ENCODE measurements at places on chromosomes 5 and 9.

DNA sequence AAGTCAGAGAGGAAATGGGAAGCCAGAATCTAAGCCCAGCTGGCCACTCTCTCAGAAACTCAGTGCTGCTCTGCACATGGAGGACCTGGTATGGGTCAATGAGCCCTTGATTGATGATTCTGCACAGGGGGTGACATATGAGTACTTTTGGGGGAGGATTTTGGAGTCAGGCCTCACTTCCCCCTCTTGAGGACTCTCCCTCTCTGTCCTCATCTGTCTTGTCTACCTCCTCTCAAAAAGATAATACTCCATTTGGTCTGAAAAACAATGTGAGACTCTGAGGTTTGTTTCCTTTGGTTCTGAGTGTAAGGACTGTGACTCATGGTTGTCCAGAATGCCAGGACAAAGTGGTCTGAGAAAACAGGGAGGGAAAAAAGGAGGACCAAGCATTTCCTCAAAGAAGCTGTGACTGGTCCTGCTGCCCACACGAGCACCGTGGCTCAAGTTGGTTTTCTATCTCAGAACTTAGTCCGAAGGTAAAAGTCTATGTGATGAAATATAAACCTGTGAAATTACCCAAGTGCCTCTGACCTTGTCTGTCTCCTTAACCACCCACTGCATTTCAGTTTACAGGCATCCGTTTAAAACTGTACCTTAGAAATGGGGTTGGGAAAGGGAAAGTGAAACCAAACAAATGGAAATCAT, 11.1 kb downstream of the TTC39B start:
- no peak for DNase-seq

- DNase-seq = no peak
These were observed 237.4 kb upstream of the PIK3R1 start for GRCh38 chr5:67978171-67978570.

- DNase-seq = no peak
These were observed 38.2 kb downstream of the CLINT1 start for GRCh38 chr5:157820593-157821252.

DNA sequence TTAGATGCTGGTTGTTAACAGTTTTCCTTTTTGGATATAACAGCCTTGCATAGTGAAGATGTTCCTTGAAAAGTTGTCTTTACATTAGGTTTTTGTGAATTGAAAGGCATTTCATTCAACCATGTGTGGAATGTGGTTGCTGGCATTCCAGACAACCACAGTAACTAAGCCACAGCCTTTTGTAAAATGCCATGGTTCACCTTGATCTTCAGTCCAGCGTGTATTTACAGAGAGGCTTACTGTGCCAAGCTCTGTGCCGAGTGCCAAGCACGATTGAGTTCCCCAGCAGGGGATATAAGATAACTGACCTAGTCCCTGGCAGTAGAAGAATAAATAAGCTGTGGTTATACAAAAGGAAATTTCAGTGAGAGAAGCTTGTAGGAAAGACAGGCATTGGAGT, 4.9 kb downstream of the EXOSC2 start:
- no peak for DNase-seq

DNA sequence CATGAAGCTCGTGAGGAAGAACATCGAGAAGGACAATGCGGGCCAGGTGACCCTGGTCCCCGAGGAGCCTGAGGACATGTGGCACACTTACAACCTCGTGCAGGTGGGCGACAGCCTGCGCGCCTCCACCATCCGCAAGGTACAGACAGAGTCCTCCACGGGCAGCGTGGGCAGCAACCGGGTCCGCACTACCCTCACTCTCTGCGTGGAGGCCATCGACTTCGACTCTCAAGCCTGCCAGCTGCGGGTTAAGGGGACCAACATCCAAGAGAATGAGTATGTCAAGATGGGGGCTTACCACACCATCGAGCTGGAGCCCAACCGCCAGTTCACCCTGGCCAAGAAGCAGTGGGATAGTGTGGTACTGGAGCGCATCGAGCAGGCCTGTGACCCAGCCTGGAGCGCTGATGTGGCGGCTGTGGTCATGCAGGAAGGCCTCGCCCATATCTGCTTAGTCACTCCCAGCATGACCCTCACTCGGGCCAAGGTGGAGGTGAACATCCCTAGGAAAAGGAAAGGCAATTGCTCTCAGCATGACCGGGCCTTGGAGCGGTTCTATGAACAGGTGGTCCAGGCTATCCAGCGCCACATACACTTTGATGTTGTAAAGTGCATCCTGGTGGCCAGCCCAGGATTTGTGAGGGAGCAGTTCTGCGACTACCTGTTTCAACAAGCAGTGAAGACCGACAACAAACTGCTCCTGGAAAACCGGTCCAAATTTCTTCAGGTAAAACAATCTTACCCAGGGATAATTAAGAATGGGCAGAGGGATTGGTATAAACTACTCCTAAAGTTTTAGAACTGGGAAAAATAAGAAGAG, 12.9 kb downstream of the ITGA1 start:
- peak; percentile 16 for DNase-seq

DNA sequence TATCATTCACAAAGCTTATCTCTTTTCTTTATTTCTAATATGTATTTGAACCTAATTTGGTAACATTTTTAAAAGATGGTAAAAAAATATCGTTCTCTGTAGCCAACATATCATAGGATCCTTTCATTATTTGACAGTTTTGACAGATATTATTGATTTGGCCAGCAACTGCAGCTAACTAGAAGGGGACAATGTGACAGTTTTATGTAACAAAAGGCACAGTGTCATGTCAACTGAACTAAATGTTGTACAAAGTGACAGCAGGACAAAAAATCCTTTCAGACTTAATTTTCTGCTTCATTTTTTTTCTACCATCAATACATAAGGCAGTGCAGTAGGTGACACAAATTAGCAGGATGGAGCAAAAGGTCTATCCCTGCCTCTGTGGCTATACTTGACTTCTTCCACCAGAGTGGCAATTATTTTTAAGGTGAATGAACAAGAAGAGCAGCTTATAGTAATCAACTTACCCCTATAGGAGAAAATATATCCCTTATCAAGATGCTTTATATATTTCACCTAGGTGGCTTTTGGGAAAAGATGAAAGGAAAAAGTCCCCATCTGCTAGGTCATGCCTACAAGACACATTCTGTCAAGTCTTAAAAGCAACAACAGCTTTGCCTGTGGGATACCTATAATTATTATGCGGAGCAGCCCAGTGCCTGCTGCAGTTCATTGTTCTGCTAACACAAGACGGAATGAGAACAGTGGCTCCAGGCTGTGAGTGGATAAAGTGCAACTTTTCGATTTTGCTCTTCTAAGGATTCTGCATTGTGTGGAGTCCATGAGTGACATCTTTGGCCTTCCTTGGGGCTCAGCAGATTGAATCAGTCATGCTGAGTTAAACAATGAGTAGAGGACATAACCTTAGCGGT, 694.9 kb downstream of the ISL1 start:
- no peak for DNase-seq

- no peak for DNase-seq
These were observed at the start of gene TIFAB for GRCh38 chr5:135452321-135453030. Gene TIFAB (minus strand): TSS chr5:135452351. CDS start chr5:135449939, 2,412 bp downstream.

DNA sequence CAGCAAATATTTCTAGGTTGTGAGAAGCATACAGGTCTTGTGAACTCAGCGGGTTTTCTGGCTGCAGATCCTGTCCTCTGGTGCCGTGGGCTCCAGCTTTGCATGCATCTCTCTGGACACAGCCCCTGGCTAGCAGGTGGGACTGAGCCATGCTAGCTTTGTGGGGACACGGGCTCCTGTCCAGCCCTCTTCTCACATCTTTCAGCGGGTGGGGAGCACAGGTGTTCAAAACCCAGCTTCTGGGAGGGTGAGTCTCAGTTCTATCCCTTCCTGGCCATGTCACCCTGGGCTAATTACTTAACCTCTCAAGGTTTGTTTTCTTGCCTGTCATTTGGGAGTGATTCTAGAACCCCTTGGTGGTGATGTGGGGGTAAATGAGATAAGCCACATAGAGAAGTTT, 162.3 kb downstream of the ICE1 start:
- no peak for DNase-seq

GRCh38 chr5:159768243-159768642, 148.0 kb upstream of the ADRA1B start:
- DNase-seq = no peak

GRCh38 chr9:71908825-71909224, 2.2 kb downstream of the ABHD17B start:
- DNase-seq = no peak

- DNase-seq = no peak
These were observed 49.4 kb downstream of the AP3B1 start for GRCh38 chr5:78245136-78245535.

GRCh38 chr5:127423173-127423798, 94.2 kb upstream of the PRRC1 start:
- no peak for DNase-seq

DNA sequence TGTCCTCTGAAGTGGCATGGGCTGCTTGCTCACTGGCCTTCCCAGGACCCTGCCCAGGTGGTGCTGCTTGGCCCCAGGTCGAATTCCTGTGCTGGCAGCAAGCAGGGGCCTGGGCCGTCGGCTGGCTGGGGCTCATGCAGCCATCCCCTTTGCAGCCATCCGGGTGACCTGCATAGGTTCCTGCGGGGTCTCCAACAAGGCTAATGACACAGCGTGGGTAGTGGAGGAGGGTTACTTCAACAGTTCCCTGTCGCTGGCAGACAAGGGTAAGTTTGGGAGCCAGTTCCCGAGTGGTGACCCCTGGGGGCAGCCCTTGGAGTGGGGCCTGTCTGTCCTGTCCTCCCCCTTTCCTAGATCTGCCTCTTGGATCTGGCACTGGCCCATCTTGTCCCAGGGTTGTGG, 6.1 kb upstream of the EHMT1 start:
- no peak for DNase-seq

DNA sequence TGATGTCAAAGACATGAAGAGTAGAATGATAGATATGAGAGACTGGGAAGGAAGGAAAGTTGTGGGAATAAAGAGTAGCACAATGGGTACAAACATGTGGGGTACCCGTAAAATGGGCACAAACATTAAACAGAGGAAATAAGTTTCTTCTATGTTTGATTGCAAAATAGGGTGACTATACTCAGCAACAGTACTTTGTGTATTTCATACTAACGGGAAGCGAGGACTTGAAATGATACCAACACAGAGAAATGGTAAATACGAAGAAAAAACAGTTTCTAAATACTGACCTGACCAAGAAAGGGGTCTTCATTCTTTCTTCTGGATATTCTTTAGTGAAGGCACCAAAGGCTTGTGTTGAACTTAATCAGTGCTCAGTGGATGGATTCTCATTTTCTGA, 31.1 kb downstream of the ATP6V0E1 start:
- DNase-seq = no peak

DNA sequence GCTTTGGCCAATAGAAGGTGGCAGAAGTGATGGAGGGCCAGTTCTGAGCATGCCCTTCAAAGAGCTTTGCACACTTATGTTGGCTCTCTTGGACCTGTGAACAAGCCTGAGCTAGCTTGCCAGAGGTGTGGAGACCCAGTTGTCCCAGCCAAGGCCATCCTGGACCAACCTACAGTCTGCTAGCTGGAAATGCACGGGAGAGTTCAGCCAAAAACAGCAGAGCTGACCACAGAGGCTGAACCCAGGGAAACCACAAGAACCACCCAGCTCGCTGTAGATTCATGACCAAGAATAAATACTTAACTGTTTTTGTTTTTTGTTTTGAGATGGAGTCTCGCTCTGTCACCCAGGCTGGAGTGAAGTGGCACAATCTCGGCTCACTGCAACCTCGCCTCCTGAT, 65.4 kb upstream of the HAND1 start:
- no peak for DNase-seq

DNA sequence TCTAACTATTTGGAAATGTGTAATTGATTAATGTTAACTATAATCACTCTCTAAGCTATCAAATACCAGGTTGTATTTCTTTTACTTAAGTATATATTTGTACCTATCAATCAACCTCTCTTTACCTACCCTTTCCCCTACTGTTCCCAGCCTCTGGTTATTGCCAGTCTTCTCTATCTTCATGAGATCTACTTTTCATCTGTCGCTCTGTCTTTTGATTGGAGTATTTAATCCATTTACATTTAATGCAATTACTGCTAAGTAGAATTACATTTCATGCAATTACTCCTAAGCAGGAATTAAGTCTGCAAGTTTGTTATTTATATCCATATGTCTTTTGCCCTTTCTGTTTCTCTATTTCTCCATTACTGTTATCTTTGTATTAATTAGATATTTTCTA, 148.1 kb downstream of the MAT2B start:
- DNase-seq = no peak

GRCh38 chr9:114804505-114804904, 1.3 kb downstream of the TNFSF15 start:
- no peak for DNase-seq

- no peak for DNase-seq
These were observed 170.5 kb downstream of the NDUFS4 start for GRCh38 chr5:53730943-53731342.

DNA sequence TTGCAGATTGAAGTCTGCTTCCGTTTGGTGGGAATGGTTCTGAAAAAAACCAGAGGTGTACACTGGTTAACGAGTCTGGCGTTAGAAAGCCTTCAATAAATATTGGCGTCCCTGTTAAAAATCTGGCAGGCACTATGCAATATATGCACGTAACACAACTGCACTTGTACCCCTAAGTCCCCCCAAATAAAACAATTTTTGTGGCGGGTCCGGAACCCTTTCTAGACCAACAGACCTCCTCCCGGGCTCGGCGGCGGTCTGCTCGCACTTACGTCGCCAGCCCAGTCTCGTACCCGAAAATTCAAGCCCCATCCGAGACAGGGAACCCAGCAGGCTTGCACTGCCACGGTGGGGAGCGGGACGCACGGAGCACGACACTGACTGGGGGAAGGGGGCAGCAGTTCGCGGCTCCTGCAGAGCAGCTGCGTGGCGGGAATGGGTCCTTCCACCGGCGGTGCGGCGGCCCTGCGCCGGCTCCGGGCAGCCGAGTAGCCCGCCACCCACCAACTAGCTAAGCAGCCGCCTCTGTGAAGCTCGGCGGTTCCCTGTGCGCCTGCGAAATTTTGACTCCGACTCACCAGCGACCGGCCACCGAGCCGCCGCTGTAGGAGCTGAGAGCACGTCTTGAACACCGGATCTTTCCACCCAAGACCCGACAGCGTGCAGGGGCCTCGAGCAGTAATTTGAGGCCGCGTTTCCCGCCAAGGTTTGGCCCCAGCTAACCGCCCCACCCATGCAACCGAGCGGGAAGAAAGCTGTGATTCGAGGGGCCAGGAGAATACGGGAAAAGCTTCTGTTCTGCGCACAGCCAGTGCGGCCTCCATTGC, 3.9 kb downstream of the MCIDAS start:
- DNase-seq = no peak

- no peak for DNase-seq
These were observed 119.5 kb downstream of the CAAP1 start for GRCh38 chr9:26773056-26773455.

- no peak for DNase-seq
These were observed 385.0 kb downstream of the EFNA5 start for GRCh38 chr5:107285772-107286171.
